ENCODE measurements at places on chromosomes 1 and 21.

DNA sequence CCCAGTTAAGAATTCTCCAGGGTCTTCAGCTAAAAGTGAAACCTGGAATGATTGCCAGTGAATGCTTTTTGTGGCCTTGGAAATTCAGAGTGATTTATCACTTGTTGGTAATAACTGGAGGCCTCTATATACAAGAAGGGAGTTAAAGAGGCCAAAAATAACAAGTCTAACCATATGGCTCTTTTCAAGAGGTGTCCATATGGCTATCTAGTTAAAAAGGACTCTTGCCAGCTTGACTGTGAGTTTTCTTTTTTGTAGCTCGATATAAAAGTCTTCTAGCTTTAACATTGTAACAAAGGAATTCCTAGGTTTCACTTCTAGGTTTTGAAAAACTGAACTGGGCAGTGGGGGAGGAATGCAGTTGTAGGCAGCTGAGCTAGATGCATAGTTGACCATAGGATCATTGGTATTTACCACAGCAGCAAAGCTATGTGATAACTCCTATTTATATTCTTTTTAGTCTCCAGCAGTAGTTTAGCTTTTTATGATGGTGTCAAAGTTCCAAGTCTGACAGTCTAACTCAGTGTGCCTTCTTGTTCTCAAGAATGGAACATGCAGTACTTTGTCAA lies 44.4 kb downstream of the CACHD1 start:
- no peak for DNase-seq

- peak; percentile 91 for DNase-seq
Measured at GRCh38 chr1:145918144-145918991, at the start of gene PEX11B. Gene PEX11B, minus strand, starts transcription at chr1:145918717. Its CDS starts 29 bp downstream, at chr1:145918688.

DNA sequence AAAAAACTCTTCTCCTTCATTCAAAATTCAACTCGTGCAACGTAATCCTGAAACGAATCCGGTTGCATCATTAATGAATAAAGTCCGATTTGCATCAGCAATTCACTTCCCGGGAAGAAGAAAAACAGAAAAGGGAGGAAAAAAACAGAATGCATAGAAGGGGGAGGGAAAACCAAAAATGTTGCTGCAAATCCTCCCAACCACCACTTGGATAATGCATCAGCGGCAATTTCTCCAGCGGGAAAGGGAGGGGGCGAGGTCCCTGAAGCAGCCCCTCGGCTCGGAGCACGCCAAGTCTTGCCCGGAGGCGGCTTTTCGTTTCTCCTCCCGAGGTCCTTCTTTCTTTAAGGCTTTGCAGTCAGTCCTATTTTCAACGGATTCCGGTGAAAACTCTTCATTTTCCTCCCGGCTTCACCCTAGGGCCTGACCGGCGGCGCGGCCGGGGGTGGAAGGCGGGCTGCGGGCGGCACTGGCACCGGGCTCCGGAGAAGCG lies 723 bp downstream of the CDC42BPA start:
- peak; percentile 21 for DNase-seq

DNA sequence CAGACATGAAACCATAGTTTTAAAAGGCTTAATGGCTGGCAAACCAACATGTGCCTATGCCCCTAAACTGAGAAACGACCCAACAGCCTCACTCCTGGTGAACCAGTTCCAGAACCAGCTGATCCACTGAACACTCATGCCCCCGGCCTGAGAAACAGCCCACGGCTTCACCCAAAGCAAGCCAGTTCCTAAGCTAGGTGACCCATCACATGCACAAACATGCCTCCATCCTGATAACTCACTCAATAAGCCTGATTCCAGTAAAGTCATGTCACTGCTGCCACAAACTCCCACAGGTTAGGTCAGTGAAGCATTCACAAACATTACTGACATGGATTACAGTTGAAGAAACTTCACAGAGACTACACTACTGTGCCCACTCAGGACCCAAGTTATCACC lies 161.6 kb downstream of the USH2A start:
- no peak for DNase-seq

GRCh38 chr1:117146072-117146471 lies 24.5 kb upstream of the TRIM45 start:
- no peak for DNase-seq

GRCh38 chr1:171984850-171985485 lies 143.7 kb downstream of the DNM3 start:
- no peak for DNase-seq
